Transverse colon (tissue), 4 donors: ENCODE measurements at places on chromosomes 6 and 20. TPM values are rescaled to one million over a fixed set of nuclear protein-coding genes. Genes with fewer than 3 reads are reported as not detected.

SPATS1 gene
- total RNA-seq = not detected

FAM83C gene
- total RNA-seq = not detected

SGK2 gene
- 125 TPM for total RNA-seq

C20orf141 gene
- total RNA-seq = not detected

- DNase-seq = no peak
These were observed 311.3 kb upstream of the CNR1 start for GRCh38 chr6:88477413-88477812.

DNA sequence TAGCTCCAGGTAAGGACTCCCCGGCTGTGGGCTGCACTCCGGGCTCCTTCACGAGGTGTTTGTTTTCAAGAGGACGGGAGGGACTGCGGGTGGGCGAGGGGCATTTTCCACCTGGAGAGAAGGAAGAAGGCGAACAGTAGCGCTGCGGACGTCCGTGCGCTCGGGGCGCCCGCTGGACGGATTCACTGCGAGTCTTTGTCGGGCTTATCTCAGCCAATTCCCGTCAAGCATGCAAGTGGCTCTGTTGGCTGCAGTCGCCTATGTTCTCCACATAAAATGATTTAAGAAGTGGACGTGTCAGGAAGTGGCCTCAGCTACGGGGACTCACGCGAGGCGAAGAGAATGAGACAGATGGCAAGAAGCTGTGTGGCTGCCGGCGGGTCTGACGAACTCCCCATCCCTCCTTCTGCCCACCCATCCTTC is 332 bp downstream of the GRIK2 start:
- no peak for DNase-seq

SLC44A4 gene
- total RNA-seq = 734 TPM

DNA sequence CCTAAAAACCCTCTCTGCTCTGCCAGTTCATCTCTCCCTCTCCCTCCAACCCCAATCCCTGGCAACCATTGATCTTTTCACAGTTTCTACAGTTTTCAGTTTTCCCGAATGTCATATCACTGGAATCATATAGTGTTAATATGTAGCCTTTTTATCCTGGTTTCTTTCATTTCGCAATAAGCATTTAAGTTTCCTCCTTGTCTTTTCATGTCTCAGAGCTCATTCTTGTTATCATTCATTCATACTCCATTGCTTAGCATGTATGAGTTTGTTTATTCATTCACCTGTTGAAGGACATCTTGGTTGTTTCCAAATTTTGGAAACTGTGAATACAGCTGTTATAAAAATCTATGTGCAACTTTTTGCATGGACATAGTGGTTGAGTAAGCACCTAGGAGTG is 5.5 kb upstream of the PCMTD2 start:
- no peak for DNase-seq

DNA sequence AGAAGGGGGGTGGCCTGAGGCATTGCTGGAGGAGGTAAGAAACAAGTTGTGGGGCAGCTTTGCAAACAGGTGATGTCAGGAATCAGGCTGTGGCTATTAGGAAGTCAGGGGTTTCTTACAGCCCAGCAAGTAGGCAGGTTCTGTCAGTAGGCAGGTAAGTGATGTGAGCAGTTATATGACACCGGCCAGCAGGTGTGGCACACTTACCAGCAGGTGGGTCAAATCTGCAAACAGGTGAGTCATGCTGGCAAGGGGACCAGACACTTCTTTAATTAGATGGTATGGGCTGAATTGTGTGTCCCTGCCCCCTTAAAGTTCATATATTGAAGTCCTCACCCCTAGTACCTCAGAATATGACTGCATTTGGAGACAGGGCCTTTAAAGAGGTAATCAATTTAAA is 16.4 kb upstream of the ENPP4 start:
- peak; percentile 65 for DNase-seq

OR12D3 gene
- not detected for total RNA-seq

- no peak for DNase-seq
These were observed 166.6 kb downstream of the SASH1 start for GRCh38 chr6:148509119-148509799.

GRCh38 chr6:149478631-149479314 is 6.0 kb downstream of the ZC3H12D start:
- no peak for DNase-seq

DNA sequence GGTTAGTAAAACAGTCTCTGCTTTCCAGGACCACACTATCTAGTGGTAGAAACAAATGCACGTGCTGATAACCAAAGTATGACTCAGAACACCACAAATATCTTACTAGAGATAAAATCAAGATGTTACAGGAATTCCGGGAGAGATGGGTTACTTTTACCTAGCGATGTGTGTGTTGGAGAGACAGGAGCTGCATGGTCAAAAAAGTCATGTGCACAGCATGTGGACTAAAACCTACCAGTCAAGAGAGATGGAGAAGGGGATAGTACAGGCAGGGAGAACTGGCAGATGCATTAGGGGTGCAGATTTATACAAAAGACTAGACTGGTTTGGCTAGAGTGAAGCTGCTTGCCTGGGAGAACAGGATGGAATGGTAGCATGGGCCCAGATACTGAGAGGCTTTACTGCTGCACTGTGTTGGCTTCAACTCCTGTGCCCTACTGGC is 75.3 kb upstream of the MRAP2 start:
- DNase-seq = no peak

GRCh38 chr6:99177736-99178135 is 171.7 kb downstream of the FAXC start:
- DNase-seq = no peak

GRCh38 chr6:156627524-156627923 is 149.7 kb upstream of the ARID1B start:
- no peak for DNase-seq

DNA sequence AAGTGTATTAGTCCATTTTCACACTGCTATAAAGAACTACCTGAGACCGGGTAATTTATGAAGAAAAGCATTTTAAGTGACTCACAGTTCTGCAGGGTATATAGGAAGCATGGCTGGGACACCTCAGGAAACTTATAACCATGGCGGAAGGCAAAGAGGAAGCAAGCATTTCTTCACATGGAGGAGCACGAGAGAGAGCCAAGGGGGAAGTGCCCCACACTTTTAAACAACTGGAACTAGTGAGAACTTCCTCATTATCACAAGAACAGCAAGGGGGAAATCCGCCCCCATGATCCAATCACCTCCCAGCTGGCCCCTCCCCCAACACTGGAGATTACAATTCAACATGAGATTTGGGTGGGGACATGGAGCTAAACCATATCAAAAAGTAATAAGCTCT is 28.3 kb upstream of the B3GAT2 start:
- no peak for DNase-seq

GRCh38 chr6:157064502-157064901 is 258.8 kb downstream of the TMEM242 start:
- DNase-seq = no peak

SRSF12 gene
- not detected for total RNA-seq

LGSN gene
- not detected for total RNA-seq

GRCh38 chr6:86526238-86526637 is 411.1 kb upstream of the HTR1E start:
- no peak for DNase-seq

DNA sequence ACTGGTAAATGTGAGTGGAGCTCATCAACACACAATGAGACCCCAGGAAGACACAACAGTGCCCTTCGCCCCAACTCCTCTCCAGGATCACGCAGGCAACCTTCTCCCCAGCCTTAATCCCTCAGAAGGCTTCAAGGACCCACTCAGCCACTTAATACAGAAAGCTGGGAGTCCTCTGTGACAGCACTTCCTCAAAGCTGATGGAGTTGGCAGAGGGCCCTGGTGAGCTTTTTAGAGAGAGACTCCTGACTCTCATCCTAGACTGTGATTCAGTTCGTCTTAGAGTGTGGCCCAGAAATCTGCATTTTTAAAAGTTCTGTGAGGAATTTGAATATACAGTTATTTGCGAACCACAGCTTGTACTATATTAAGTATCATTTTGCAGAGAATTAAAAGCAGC is 187.7 kb downstream of the UST start:
- DNase-seq = peak; percentile 23

- DNase-seq = no peak
These were observed 238.8 kb downstream of the TSHZ2 start for GRCh38 chr20:53210931-53211330.

DNA sequence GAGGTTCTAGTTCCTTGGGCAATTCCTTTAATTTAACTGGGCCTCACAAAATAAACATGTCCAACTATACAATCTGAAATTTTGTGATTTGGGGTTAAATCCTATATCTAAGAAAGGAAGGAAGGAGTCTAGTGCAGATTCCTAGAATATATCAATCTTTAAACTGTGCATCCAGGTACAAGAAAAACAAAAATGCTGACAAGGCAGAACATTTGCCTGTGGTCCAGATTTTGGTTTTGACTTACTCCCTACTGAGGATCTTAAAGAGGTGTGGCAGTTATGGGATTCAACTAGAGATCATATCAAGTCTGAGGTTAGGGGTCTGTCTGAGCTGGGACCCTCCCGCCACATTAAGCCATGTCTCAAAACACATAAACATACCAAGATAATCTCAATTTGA is 17.7 kb upstream of the COX7A2 start:
- DNase-seq = no peak

IRAK1BP1 gene
- 3.7 TPM for total RNA-seq

- no peak for DNase-seq
These were observed 592 bp downstream of the SAPCD1 start for GRCh38 chr6:31762878-31763618.

PPP1R11 gene
- total RNA-seq = 55.3 TPM

HLA-DRB5 gene
- 1.5 TPM for total RNA-seq

DNA sequence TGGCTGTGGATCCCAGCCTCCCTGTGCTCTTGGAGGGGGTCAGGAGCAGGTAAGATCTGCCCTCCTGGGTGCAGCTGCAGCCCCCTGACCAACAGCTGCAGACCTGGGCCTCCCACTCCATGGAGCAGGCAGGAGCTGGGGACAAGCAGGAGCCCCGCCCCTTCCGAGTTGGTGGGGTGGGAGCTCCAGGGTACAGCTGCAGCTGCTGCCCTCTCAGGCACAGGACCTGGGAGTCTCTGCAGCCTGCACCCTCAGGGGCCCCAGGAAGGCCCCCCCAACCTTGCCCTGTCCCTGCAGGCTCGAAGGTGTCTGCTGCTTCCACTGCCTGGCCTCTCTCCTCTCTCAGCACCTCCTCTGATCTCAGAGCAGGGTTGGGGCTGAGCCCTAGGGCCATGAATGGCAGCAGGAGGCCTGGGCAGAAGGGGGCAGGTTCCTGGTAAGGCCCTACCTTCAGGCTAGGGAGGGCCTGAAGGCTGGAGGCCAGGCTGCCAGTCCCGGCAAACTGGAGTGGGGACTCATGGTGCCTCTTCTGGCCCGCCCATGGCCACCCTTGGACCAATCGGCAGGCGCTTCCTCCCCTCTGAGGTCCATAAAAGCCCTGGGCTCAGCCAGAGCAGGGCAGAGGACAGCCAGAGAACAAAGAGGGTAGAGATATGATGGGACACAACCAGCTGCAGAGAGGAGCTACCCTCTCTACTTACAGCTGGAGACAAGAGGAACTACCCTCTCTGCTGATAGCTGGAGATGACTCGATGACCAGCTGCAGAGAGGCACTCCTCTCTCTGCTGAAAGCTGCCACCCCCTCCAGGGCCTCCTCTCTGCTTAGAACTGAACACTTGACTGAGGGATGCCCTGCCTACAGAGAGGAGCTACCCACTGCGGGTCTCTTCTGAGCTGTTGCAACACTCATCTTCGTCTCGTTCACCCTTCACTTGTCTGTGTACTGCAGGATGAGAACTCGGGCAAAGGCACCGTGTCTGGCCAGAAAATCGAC is 7.8 kb upstream of the PACSIN1 start:
- DNase-seq = no peak

DNA sequence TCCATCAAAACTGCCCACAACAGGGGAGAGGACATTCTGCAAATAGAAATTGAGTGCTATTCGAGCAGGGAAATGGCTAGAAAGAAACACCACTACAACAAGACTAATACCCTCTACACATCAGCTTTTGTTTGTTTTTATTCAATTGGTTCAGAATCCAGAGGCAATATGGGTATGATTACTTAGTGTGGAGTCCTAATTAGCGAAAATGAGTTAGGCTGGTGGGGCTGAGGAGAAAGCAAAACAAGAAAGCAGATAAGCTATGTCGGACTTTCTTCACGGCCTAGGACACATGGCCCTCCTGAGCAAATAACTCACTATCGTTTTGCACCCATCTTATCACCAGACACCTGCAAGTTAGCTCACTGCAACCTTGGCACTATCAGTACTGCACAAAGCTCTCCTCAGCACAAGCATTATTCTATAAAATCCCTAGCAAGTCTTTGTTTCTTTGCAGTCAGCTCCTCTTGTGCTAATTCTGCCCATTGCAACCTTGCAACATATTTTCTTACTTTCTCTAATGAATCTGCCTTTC is 31.3 kb upstream of the SH3BGRL2 start:
- DNase-seq = no peak

- DNase-seq = no peak
These were observed 18.6 kb downstream of the CCM2L start for GRCh38 chr20:32028647-32029372.

DNA sequence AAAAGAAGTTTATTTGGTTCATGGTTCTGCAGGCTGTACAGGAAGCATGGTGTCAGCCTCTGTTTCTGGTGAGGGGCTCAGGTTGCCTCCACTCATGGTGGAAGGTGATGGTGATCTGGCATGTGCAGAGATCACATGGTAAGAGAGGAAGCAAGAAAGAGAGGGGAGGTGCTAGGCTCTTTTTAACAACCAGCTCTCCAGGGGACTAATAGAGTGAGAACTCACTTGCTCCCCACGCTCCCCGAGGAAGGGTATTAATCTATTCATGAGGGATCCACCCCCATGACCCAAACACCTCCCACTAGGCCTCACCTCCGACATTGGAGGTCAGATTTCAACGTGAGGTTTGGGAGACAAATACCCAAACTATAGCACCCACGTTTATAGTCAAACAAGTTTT is 4.0 kb upstream of the GJB7 start:
- DNase-seq = no peak

DNA sequence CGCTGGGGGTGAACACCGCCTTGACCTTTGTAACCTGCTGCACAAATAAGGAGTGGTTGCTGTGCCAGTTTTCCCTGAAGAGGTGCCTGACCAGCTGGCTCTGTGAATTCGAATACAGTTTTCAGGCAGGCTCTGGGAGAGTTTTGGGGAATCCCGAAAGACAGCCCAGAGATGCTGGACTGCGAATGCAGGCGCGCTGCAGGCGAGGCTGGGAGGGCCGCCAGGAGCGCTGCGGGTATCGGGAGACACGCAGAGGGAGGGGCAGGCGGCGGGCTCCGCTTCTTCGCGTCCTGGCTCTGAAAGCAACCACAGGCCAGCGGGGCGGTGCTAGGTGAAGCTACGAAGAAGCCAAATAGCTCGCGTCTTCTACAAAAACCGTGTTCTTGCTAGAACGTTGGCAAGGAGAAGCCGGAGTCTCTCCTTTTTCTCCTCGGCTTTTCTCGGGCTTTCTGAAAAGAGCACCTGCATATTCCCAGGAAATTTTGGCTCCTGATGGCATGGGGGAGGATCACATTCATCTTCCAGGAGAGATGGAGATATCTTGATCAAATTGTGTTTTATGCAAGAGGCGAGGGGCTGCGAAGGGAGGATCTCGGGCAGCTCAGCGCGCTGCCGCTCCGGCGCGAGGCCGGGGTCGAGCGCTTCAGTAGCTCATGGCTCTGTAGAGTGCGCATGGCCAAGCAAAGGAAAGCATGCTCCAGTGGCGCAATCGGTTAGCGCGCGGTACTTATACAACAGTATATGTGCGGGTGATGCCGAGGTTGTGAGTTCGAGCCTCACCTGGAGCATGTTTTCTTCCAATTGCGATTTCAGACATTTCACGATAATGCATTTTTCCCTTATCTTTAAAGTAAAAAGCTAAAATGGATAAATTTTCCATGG is 158.1 kb upstream of the ZNF184 start:
- DNase-seq = peak; percentile 20
